Left ventricle myocardium superior (tissue), 1 donor: ENCODE measurements at places on chromosomes 13 and 19. TPM values are rescaled to one million over a fixed set of nuclear protein-coding genes. Genes with fewer than 3 reads are reported as not detected.

- no peak for DNase-seq
Measured at GRCh38 chr19:7979011-7979410, 26.4 kb downstream of the ELAVL1 start.

GRCh38 chr13:113518076-113518803 is 27.7 kb upstream of the DCUN1D2 start:
- DNase-seq: no peak

- DNase-seq: peak; percentile 91
Measured at GRCh38 chr19:42284066-42284501, 15.0 kb downstream of the CIC start.

- no peak for DNase-seq
Measured at GRCh38 chr13:34640179-34640992, 301.7 kb upstream of the NBEA start.

MATK gene
- total RNA-seq: 0.62 TPM

SLC25A42 gene
- 29.5 TPM for total RNA-seq

HIPK4 gene
- not detected for total RNA-seq

KLK12 gene
- not detected for total RNA-seq
